Left renal pelvis (tissue), 4 donors: ENCODE measurements at places on chromosomes 16 and 17.

- no peak for DNase-seq
These were observed 120.5 kb downstream of the ZFHX3 start for GRCh38 chr16:72927199-72928089.

DNA sequence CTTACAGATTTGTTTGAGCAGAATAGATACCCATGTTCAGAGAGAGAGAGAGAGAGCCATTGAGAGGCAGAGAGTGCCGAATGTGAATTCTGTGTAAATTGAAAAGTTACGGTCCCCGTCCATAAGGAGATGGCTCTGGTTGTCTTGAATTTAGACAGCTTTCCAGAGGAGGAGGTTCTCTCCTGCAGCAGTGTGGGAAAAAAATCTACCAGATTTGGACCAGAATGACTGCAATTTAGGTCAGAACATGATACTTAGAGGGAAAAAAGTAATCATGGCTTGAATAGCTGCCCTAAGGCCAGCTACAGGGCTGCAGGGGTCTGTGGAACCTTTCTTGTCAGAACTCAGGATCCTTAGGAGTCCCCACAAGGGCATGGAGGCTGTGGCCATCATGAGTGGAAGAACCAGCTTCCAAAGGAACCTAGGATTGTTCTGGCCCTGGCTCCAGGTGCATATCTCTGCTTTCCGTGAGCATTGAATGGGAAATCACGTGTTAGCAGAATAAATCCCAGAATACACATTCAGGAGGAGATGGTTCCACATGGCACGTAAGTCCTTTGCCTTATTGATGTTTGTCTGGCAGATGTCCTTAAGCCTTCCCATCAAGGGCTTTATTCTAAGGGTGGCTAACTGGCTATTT, 13.0 kb downstream of the PITPNC1 start:
- no peak for DNase-seq

- no peak for DNase-seq
These were observed 88.7 kb downstream of the AIPL1 start for GRCh38 chr17:6346156-6346786.

GRCh38 chr17:43033948-43034881, 9.2 kb downstream of the RND2 start:
- DNase-seq: no peak

GRCh38 chr17:30005709-30006320, 64.4 kb downstream of the EFCAB5 start:
- no peak for DNase-seq

GRCh38 chr16:85941863-85942644, 43.1 kb downstream of the IRF8 start:
- DNase-seq: no peak

- no peak for DNase-seq
These were observed 128.2 kb upstream of the MED13 start for GRCh38 chr17:62193249-62193648.

GRCh38 chr16:2898831-2899563, 12.7 kb upstream of the FLYWCH1 start:
- DNase-seq: no peak

- DNase-seq: no peak
These were observed 141.2 kb downstream of the AATF start for GRCh38 chr17:37089956-37090355.

DNA sequence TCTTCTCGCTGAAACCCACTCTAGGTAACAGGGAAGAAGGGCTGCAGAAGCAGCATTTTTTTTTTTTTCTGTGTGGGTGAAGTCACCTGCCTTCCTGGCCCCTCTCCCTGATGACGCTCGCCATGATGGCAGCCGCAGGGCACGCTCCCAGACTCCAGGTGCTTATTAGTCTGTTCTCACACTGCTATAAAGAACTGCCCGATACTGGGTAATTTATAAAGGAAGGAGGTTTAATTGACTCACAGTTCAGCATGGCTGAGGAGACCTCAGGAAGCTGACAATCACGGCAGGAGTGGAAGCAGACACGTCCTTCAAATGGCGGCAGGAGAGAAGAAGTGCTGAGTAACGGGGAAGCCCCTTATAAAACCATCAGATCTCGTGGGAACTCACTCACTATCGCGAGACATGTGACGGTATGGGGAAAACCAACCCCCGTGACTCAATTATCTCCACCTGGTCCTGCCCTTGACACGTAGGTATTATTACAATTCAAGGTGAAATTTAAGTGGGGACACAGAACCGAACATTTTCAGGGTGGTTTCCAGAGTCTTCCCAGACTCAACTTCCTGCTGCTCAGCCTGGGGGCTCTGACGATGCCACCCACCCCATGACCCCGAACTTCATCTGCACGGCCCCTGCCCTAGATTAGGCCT, 34.9 kb upstream of the NLRP1 start:
- no peak for DNase-seq

DNA sequence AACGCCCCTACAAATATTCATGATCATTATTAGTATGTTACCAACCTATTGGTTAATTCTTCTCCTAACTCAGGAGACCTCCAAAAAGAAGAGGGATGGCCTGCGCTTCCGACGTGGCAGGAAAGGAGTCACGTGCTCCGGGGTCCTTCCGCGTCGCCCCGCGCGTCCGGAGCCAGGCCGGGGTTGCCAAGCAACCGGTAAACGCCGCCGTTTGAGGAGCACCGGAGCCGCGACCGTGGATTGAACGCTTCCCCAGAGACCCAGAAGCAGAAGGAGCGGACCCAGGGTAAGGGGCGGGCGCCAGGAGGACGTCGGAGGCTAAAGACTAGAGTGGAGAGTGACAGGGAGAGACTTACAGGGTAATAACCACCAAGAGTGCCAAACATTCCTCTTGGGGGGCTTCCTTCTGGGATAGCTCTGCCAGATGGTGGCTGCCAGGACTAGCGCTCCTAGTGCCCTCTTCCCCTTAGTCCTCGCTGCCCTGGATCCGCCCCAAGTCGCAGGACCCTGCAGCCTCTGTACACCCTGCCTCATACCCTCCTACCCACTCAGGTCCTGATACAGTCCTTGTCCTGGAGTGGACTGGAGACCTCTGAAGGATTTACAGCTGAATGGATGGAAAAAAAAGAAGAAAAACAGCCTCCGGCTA, at the start of gene DNAI2:
TSS of gene DNAI2 (plus strand) at position 175 of the 649 bp plus-strand sequence. CDS start 7,584 bp downstream, outside the sequence.
- DNase-seq: no peak

- DNase-seq: no peak
These were observed 285.6 kb downstream of the FTO start for GRCh38 chr16:53989597-53989996.

DNA sequence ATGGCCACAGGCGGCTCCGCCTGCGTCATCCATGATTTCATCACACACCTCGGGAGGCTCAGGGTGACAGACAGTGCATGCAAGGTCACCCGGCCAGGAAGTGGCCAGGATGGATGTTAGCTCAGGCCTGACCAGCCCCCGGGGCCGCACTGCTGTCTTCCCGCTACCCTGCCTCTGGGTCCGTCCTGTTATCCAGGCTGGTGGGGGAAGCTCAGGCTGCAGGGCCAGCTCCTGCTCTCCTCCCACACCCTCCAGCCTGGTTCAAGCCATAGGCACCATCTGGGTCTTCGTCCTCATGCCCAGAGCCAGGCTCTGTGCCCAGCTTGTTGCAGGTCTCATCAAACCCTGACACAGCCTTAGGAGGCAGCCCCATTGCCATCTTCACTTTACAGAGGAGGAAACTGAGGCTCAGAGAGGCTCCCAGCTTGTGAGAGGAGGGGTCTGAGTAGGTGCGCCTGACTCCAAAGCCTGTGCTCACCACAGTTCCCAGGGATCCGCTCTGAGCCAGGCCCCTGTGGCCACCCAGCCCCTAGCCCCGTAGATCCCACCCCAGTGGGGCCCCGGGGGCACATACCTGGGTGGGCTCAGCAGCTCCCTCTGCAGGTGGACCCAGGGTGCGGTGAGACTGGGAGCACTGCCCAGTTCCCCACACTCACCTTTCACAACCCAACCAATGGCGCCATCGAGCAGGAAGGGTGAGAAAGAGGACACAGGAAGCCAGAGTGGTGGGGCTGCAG, 412 bp upstream of the ADGRG3 start:
- no peak for DNase-seq

DNA sequence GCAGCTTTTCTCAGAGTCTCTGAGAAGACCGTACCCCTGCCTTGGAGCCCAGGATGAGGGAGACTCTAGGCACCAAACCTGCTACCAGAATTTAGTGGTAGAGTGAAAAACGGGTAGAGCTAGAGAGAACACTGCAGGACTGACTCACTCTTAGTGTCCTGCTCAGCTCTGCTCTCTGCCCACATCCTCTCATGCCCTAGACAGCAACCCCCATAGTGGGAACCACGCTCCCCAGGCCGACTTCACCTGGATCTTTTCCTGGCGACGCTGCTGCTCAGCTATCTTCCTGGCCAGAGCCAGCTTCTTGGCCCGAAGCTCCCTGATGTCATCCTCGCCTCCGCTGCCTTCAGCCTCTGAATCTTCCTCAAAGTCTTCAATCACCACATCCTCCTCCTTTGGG, 26.7 kb downstream of the HIC1 start:
- no peak for DNase-seq

GRCh38 chr17:44314031-44314430, 5.6 kb downstream of the RUNDC3A start:
- no peak for DNase-seq

- no peak for DNase-seq
These were observed 91.7 kb downstream of the LITAF start for GRCh38 chr16:11495066-11495407.

- DNase-seq: no peak
These were observed 210.4 kb downstream of the XYLT1 start for GRCh38 chr16:17260276-17260849.

DNA sequence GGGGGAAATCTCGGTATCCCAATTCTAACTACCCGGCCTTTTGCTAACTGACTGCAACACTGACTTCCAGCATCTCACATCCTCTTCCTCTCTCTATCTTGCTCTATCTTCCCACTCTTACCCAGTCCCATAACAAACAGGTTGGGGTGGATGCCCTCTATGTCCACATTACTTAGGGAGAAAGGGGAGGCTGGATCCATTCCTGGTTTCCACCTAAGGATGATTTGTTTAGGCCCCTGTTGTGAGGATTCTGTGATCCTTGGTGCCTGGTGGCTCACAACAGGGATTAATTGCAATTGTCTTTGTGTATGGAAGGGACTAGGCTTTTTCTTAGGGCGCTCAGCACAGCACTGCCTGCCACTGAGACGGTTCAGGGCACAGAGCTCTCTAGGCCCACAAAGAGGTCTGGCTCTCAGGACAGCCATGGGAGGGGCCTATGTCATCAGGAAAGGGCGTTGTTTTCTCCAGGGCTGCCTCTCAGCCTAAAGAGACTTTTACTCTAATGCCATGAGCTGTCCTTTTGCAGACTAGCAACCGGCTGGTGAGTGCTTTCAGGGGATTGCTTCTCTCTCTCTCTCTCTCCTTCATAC, 612.1 kb upstream of the SALL1 start:
- DNase-seq: no peak

- DNase-seq: no peak
These were observed 24.7 kb downstream of the RFWD3 start for GRCh38 chr16:74641969-74642368.

DNA sequence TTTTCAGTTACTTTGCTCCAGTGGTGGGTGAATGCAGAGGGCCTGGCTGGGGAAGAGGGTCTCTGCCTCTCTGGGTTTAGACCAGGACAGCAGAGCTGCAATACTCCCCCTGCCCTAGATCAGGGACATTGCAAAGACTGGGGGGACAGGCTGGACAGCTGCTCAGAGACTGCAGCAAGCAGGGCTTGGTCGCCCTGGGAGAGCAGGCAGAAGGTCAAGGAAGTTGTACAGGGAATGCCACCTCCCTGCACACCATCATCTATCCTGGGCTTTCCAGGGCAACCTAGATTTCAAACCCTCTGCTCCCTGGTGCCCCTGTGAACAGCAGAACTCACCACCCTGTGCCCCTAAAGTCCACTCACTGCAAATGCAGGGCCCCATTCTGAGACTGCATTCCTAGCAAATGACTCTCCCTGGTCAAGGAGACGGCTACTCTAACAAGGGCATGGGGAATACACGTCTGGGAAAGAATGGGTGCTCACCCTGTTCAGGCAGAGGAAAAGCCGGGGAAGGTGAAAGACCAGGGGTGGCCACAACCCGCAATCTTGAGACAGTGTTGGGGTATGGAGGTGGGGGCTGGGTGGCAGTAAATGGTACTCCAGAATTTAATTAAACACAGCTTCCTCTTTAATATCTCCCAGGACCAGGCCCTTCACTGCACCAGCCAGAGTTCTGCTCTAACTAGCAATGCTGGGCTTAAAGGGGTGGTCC, 1.0 kb downstream of the KIFC3 start:
- DNase-seq: no peak

DNA sequence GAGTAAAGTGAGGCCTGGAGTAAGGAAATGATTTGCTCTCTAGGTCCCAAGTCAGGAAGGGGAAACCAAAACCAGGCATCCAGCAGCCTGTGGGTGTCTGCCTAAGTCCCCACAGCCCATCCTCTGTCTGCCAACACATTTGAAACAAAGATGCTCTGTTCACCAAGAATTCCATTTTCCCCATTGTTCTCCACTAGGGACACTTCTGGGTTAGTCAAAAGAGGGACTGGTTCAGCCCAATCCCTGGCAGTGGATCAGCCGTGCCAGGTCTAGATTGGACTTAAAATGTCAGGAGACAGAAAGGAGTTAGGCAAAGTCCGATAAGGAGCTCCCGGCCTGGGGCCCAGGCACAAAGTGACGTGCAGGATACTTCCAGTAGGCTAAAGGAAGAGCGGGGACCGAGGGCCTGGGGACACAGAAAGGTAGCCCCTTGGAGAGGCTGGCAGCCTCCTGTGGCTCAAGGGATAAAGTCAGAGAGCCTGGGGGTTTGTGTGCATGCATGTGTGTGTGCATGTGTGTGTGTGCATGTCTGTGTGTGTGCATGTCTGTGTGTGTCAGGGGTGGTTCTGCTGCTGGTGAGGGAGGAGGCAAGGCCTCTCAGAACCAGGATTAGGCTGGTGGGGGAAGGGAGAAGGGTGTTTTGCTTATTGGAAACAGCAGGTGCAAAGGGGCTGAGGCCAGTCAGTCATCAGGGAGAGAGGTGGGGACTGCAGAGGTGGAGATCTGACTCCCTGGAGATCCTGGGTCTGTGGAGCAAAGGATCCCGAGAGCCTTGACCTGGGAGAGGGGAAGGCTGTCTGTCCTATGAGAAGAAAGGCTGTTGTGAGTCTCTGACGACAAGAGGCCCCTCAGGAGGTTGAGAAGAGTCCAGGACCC, 41.7 kb upstream of the IL34 start:
- no peak for DNase-seq

GRCh38 chr17:27245230-27245696, 48.7 kb upstream of the WSB1 start:
- no peak for DNase-seq

DNA sequence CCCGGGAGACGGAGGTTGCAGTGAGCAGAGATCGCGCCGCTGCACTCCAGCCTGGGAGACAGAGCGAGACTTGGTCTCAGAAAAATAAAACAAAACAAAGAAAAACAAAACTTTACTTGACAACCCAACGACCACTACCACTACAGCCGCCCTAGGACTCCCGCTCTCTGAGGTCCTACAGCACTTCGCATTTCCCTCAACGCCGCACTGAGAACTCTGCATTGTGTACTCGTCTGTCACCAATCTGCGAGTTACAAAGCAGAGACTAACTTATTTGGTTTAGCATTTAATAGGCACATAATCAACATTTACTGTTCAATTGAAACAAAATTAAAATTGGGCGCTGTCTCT, 479 bp upstream of the ZNF207 start:
- no peak for DNase-seq
